CD4-positive, alpha-beta T cell treated with Interleukin-6 at 100 ng/mL for 8 hours (primary cell): ENCODE measurements at places on chromosomes 11 and 22.

DNA sequence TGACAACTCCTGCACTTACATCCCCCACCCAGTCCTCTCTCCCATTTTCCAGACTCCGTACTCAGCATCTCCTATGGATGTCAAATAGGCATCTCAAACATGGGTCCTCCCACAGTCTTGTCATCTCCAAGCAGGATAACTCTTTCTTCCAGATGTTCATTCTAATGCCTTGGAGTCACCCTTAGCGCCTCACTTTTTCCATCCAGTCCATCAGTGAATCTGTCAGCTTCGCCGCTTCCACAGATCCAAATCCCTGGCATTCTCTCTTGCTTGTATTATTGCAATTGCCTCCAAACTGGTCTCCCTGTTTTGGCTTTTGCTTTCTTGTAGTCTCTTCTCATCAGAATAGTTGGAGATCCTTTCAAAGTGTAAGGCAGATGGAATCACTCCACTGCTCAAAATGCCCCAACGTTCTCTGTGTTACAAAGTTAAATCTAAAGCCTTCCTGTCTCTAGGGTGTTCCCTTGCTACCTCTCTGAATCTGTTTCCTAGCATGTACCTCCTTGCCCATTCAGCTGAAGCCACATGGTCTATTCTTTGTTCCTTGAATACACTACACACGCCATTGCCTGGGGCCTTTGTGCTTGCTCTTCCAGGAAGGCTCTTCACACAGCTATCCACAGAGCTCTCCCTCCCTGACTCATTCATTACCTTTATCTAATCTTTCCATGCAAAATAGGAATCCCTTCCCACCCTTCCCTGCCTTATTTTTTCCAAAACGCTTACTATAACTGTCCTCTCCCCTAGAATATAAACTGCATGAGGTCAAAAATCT, 64.8 kb downstream of the UBASH3B start:
- no peak for DNase-seq

- peak; percentile 58 for DNase-seq
Measured at GRCh38 chr11:96207459-96208449, 135.2 kb downstream of the MAML2 start.

DNA sequence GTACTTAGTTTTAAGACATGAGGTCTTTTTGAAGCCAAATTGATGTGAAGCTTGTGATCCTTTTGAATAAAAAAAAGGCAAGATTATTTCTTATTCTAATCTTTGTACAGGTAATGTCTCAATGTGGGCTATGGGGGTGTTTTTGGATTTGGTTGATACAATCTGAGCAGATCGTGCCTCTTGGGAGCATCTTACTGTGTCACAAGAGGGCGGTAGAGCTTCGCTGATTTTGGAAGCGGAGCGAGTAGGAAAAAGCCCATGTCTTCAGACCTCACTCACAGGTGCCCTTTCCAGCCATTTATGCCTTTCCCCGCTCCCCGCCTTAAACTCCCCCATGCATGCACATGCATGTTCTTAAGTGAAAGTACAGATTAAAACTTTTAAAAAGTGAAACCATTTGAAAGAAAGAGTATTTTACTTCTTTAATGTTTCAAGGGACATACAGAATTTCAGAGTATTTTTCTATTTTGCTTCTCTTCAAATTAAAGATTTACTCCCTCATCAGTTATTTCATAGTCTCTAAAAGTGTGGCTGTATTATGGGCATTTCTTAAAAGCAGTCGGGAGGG, 18.8 kb downstream of the DDX25 start:
- peak; percentile 51 for DNase-seq

- DNase-seq: no peak
Measured at GRCh38 chr11:75403983-75404658, 4.8 kb downstream of the RPS3 start.

GRCh38 chr11:67673358-67673757, 1.1 kb downstream of the ALDH3B2 start:
- DNase-seq: no peak

GRCh38 chr11:75326439-75326810, 25.0 kb downstream of the ARRB1 start:
- no peak for DNase-seq

DNA sequence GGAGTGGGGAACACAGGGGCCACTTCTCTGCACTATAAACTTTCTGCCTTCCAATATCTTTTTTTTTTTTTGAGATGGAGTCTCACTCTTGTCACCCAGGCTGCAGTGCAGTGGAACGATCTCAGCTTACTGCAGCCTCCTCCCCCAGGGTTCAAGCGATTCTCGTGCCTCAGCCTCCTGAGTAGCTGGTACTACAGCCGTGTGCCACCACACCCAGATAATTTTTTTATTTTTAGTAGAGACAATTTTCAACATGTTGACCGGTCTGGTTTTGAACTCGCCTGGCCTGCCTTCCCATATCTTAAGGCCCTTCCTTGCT, 1.7 kb downstream of the SLC3A2 start:
- no peak for DNase-seq

DNA sequence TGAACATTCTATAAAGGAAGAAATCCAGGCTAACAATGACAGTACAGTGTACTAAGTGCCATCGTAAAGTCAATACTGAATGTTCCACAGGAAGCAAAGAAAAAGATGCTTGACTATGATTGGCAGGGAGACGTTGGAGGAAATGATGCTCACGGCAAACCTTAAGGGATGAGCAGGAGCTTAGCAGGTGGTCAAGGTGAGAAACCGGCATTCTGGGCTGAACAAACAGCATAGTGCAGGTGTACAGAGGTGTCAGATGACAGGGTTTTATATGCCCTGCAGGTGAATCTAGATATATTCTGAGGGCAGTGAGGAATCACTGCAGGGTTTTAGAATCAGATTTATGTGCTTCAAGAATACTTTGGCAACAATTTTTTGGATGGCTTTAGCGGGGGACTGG, 85.3 kb upstream of the HEPHL1 start:
- no peak for DNase-seq

DNA sequence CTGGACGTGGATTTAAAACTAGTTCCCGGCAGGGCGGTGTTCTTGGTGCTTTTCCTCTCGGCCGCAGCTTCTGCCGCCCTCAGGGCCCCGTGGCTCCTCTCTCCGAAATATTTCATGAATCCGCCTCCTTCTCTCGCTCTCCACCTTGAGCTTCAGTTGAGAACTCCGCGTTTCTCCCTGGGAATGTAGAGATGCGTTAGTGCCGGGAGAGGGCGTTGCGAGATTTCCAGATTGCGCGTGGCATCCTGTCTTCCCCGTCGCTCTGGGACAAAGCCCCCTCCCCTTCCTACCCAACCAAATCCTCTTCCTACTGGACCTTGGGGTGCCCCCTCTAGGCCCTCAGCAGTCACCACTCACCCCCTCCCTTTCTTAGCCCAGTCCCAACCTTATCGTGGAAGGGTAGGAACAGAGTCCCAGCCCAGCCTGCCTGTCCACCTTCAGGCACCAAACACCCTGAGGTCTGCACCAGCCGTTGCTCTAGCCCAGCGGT, 15.5 kb upstream of the RAC2 start:
- DNase-seq: peak; percentile 39

DNA sequence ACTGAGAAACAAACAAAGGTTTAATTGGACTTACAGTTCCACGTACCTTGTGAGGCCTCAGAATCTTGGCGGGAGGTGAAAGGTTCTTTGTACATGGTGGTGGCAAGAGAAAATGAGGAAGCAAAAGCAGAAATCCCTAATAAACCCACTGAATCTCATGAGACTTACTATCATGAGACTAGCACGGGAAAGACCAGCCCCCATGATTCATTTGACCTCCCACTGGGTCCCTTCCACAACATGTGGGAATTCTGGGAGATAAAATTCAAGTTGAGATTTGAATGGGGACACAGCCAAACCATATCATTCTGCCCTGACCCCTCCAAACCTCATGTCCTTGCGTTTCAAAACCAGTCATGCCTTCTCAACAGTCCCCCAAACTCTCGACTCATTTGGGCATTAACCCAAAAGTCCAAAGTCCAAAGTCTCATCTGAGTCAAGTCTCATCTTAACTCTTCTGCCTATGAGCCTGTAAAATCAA, 617.4 kb downstream of the CNTN5 start:
- DNase-seq: no peak

DNA sequence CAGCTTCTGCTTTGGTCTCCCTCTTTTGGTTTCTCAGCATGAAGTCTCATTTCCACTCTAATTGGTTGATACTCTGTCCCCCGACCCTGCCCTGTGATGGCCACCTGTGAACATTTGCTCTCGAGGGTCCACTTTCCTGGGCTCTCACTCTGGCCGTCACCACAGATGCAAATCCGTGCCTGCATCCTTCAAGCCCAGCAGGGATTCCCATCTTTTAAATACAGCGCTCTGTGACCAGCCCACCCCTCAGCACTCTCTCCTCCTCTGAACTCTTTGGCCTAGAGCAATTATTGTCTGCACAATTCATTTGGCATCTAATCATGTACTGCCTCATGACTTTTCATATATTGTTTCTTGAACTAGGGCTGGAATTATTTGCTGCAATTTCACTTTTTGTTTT, 26.0 kb downstream of the PKNOX2 start:
- DNase-seq: no peak

GRCh38 chr11:29432719-29433325, 584.0 kb downstream of the KCNA4 start:
- DNase-seq: no peak

- no peak for DNase-seq
Measured at GRCh38 chr11:101692980-101693379, 109.2 kb upstream of the TRPC6 start.

DNA sequence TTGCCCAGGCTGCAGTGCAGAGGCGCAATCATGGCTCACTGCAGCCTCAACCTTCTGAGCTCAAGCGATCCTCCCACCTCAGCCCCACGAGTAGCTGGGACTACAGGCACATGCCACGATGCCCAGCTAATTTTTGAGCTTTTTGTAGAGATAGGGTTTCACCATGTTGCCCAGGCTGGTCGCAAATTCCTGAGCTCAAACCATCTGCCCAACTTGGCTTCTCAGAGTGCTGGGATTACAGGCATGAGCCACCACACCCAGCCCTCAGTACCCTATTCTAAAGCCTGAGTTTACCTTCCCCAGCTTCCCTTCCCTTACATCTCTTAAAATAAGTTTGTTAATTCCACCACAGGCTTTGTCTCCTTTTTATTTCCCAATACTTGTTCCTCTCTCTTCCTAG, 59.1 kb downstream of the AMBRA1 start:
- DNase-seq: no peak

GRCh38 chr11:12043959-12044791, 35.7 kb upstream of the DKK3 start:
- DNase-seq: peak; percentile 57

- DNase-seq: no peak
Measured at GRCh38 chr11:115428306-115428705, 75.9 kb downstream of the CADM1 start.

DNA sequence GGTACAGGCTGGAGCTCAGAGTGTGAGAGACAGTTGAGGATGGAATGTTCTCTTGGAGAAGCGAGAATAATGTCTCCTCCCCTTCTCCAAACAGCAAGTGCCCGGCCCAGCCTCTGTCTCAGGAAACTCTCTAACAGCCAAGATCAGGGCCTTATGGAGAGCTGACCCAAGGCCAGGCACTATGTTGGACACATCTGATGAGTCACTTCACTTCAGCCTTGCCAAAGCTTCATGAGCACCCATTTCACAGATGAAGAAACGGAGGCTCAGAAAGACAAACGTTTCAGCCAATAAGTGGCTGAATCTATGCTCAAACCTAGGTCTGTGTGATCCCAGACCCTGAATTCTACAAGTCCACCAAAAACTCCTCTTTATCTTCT, 22.1 kb upstream of the CHKA start:
- no peak for DNase-seq

DNA sequence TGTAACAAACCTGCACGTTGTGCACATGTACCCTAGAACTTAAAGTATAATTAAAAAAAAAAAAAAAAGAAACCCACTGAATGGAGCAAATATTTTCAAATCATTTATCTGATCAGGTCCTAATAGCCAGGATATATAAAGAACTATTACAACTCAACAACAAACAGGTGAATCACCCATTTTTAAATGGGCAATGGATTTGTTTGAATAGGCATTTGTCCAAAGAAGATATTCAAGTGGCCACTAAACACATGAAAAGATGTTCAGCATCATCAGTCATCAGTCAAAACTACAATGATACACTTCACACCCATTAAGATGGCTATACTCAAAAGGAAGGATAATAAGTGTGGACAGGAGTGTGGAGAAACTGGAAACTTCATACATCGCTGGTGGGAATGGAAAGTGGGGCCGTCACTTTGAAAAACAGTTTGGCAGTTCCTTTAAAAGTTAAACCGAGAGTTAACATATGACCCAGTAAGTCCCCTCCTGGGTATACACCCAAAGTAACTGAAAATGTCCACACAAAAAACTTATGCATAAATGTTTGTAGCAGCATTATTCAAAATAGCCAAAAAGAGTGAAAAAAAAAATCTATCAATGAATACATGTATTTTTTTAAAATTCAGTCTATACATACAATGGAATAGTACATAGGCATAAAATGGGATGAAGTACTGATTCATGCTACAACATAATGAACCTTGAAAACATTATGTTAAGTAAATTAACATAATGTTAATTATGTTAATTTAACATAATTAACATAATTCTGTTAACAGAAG, 53.1 kb downstream of the ARRB1 start:
- DNase-seq: no peak

DNA sequence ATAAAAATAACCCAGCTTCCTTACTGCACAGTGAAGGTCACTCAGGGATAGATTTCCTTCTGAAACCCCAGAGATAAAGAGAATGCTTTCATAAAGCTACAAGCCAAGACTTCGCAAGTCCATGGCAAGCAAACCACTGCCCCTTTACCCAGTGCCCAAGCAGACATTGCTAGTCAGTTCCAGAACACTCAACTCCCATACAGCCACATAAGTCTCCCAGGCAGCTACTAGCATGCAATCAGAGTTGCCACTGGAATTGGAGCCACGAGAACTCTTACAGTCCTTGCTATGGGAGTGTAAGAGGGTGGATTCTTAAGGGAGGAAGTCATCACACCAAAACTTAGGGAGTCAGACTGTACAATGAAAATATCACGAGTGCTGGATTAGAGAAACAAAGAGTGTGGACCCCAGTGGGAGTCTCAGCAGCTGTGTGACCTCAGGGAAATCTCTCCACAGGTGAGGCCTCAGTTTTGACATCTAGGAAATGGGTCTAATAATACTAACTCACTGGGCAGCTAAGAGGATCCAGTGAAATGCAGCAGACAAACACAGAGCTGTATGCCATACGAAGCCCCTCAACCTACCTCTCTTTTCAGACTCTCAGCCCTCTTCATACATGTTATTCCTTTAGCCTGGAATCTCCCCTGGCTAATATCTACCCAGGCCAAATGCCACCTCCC, 526.6 kb downstream of the MN1 start:
- DNase-seq: no peak

- DNase-seq: no peak
Measured at GRCh38 chr22:31614781-31615490, 47.1 kb downstream of the PISD start.

GRCh38 chr22:48301421-48301820, 1526.3 kb downstream of the BRD1 start:
- no peak for DNase-seq
